ENCODE measurements at places on chromosomes 16 and 17.

DNA sequence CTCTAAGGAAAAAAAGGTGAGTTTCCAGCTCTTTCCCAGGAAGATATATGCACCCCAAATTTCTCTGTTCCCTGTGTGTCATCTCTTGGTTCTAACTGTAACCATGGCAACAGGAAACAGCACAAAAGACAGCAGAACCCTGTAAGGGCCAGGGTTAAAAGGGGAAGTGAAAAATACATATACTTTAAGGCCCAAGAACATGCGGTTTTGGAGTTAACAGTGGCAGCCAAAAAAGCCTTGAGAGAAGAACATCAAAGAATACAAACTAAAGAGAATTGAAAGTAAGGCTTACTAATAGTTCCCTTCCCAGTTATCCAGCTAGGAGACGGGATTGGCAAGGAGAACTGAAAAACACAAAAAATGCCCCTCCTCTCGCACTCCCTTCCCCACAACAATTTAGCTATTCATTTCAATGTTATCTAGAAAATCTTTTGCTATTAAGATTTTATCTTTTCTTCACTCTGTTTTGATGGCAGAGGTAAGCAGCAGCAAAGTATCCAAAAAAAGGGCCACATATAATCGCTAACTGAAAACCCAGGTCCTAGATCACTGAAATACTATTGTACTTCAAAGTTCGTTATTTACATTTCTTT lies 1.5 kb downstream of the SPOP start:
- no peak for DNase-seq

DNA sequence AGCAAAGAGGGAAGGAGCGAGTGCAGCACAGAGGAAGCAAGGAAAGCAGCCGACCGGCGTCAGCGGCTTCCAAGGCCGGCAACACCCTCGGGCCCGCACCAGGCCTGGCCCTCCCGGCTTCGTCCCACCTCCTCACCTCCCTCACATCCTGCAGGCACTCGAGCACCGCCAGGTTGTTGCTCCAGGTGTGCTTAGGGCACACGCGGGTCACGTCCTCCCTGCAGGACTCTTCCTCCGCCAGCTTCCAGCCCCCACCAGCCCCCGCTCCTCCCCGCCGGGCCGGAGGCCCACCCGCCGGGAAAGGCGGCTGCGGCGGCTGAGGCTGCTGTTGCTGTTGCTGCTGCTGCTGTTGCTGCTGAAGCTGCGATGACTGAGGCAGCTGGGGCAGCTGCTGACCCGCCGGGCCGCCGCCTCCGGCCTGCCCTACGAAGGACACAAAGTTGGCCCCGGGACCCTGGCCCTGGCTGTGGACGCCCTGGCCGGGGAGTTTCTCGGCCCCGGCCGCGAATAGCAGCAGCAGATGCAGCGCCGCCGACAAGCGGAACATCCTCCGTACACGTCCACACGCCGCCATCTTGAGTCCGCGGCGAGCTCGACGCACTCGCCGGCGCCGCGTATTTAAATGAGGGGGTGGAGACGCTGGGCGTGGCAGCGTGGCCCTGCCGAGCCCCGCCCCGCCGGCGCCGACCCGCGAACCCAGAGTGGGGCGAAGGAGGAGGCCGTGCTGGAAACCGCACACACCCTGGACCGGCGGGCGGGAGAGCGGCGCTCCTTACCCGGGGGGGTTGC lies at the start of gene GLG1:
TSS of gene GLG1 (minus strand) at position 594 of the 789 bp plus-strand sequence. CDS start at position 574, 20 bp downstream.
- DNase-seq: peak; percentile 92

- DNase-seq: peak; percentile 68
These were observed 82.2 kb downstream of the CMC2 start for GRCh38 chr16:80924372-80924978.

DNA sequence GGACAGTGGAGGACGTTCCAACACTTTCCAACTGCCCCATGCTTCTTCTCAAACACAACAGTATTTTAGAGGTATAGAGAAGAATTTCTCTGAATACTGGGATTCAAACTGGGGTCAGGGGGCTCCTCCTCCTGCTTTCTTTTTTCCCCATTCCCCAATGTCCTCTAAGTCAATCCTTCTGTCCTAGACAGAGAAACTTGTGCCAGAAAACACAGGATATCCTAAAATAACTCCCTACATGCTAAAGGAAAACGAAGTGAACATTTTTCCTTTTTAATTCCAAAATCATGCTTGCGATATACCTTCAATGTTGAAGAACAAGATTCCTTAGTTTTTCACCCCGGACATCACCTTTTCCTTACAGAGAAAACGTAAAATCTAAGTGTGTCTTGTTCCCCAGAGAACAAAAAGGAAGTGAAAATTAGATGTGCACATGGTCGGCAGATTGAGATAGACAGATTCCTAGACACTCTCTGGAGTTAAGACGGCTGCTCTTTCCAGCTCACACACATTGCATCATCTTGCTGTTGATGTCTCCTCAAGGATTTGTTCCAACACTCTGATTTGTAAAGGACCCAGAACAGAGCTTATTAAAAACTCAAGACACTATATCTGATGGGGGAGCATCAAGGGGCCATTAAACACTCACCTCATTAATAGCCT lies 228.2 kb downstream of the GRIN2A start:
- DNase-seq: no peak

- DNase-seq: peak; percentile 43
These were observed 13.0 kb downstream of the UNC45B start for GRCh38 chr17:35160354-35161201.

GRCh38 chr16:80260906-80261311 lies 279.9 kb upstream of the DYNLRB2 start:
- DNase-seq: no peak

- no peak for DNase-seq
These were observed 2.0 kb upstream of the CCDC92B start for GRCh38 chr17:2751491-2751890.

DNA sequence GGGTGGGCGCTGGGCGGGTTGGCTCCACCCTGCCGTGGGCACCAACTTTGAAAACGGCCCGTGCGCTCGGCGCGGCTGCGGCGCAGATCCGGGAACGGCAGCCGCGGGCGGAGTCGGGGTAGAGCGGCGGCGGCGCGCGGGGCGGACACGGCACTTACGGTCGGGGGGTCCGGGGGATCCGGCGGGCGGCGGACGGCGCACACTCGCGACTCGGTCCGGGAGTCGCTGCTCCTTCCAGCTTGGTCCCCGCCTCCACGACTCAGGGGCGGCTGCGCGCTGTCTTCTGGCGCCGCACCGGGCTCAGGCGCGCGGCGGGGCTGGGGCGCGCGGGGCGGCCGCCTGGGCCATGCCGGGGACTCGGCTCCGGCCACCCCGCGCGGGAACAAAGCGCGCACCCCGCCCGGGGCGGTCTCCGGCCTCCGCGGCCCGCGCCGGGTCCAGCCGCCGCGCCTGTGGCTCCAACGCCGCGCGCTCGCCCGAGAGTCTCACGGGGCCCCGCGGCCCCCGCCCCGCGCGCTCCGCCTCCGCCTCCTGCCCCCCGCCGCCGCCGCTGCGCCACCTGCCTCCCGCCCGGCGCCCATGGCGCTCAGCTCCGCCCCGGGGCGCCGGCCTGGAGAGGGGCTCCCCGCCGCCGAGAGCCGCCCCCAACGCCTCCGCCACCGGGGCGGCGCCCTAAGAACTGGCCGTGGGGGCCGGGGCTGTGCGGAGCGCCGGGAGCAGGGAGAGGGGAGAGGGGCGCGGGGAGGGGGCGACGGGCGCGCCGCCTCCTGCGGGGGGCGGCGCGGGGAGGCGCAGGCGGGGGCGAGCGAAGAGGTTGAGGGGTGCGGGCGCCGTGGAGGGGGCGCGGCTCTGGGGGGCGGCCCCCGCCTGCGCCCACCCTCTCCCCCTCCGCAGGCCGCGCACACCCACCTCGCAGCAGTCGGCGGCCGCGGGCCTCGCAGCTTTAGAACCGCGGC lies 35.9 kb downstream of the CBFA2T3 start:
- no peak for DNase-seq

- DNase-seq: no peak
These were observed 50.6 kb downstream of the HS3ST3B1 start for GRCh38 chr17:14351493-14351892.

- no peak for DNase-seq
These were observed 29.0 kb upstream of the SLC39A11 start for GRCh38 chr17:73121506-73121905.

DNA sequence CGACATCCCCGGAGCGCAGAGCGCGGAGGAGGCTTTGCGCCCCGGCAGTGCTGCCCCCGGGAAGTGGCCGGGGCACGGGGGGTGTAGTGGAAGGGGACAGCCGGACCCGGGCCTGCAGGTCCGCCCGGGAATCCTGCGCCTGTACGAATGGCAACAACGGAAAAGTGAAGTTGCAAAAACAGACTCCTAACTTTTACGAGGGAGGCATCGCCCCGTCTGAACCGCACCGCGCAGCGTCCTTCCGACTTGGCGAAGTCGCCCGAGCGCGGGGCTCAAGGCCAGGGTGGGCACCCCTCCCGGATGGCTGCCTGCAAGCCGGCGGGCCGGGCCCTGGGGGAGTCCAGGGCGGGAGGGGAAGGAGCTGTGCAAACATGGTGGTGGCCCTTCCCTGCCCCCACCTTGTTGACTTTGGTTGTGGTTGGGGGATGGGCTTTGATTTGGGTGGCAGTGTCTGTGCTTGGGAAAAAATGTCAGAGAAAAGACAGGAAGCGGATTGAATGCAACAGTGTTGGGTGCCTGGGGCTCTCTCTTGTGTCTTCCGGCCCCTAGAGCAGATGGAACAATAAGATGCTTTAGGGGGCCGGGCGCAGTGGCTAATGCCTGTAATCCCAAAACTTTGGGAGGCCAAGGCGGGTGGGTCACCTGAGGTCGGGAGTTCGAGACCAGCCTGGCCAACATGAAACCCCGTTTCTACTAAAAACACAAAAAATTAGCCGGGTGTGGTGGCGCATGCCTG lies 675 bp downstream of the RNF213 start:
- DNase-seq: peak; percentile 69

GRCh38 chr16:4538350-4539235 lies at the start of gene CDIP1:
CDIP1 (minus strand) TSS chr16:4538773; CDS start chr16:4514130, 24,643 bp downstream.
- DNase-seq: peak; percentile 98

DNA sequence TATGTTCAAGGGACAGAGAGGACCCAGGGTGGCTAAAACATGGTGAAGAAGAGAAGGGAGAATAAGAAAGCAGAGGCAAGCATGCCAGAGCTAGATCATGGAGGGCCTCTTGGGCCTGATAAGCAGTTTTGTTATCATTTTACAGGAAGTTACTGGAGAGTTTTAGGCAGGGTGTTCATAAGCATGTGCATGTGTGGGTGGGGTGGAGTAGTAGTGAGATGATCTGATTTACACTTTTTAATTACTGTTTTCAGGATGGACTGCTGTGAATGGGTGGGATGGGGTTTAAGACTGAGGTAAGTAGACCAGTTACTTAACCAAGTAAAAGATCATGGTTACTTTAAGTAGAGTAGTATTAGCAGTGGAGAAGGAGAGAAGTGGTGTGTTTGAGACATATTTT lies 173.6 kb downstream of the PHKB start:
- DNase-seq: no peak

DNA sequence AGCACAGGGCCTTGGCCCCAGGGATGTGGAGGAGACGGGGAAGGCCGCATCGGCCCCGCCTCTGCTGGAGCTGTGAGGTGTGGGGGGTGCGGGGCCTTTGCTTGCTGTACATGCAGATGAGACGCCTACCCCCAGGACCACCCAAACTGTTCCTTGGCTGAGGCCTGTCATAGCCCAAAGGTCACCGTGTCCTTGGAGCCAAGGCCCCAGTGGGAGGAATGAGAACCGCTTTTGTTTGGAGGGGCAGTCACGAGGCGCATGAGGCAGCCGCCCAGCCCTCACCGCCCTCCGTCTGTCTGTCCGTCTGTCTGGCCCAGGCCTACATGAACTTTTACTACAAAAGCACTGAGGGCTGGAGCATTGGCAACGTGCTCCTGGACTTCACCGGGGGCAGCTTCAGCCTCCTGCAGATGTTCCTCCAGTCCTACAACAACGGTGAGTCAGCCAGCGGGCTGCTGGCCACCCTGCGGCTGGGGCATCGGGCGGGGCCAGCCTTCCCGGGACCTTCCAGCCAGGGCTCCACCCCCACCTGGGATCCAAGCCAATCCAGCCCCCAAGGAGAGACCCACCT lies 8.8 kb downstream of the TAX1BP3 start:
- DNase-seq: no peak

- DNase-seq: no peak
These were observed 3.3 kb downstream of the HOXB1 start for GRCh38 chr17:48527547-48527932.

DNA sequence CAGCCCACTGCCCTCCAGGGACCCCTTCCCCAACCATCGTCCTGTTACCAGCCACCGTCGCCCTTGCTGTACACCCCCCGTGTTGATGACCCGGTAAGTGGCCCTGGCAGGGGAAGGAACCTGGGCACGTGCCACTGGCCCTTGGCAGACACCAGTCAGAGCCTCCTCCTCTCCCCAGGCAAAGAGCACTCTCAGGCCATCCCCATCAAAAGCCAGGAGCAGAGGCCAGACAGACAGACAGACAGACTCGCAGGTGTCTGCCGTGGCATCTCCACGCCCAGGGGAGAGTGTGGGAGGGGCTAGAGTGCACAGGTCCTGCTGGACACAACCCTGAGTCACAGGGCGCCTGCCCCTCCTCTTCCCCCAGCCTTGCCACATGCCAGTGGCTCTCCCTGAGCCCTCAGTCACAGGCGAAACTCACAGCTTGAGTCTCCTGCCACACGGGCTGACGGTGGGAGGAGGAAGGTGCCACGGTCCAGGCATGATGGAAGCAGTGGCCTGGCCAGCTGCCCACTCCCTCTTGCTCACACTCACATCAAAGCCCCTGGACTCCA lies 7.8 kb downstream of the CLCN7 start:
- no peak for DNase-seq

DNA sequence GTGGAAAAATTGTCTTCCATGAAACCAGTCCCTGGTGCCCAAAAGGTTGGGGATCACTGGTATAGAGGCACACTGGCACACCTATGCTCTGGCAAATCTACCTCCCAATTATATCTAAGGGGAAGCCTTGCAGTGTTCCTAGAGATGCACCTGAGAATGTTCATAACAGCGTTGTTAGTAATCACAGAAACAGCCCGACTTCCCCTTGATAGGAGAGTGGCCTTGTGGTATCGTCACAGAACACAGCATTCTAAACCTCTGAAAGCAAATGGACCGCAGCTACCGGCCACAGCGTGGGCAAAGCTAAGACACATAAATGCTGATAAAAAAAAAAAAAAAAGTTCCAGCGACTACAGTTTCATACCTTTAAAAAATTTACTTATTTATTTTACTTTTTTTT lies 39.1 kb upstream of the ADGRG1 start:
- peak; percentile 16 for DNase-seq

GRCh38 chr17:47323382-47324223 lies at the start of gene EFCAB13:
EFCAB13 (plus strand) TSS chr17:47323955; CDS start chr17:47328354, 4,399 bp downstream.
- DNase-seq: peak; percentile 76

GRCh38 chr17:79485419-79485985 lies 125.3 kb downstream of the RBFOX3 start:
- DNase-seq: no peak

GRCh38 chr17:78607038-78607437 lies 29.8 kb upstream of the DNAH17 start:
- no peak for DNase-seq

Data from stimulated activated CD4-positive, alpha-beta T cell treated with anti-CD3 and anti-CD28 coated beads, Interleukin-2, amount 100 ng/mL, for 24 hours (primary cell).